ENCODE measurements at places on chromosomes 2 and 18. TPM values are rescaled to one million over a fixed set of nuclear protein-coding genes. Genes with fewer than 3 reads are reported as not detected.

DNA sequence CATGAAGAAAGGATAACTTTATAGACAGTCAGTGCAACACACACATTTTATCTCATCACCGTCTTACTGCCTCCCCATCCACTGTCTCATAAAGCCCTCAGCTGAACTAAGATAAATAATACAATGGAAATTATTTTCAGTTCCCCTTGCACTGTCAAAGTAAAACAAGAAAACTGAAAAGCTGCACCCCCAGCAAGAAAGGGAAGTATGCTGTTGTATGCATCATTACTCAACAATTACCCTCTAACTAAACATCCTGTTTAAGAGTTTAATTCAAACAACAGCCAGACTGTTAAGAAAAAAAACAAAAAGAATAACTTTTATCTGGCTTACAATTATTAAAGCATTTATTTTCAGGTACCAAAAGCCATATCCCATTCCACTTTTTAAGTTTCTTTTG, 25.0 kb downstream of the MPPE1 start:
- no peak for DNase-seq

- no peak for DNase-seq
Observed at GRCh38 chr18:52287151-52287550, 52.8 kb upstream of the DCC start.

GRCh38 chr18:74277296-74277695, 14.5 kb downstream of the CYB5A start:
- DNase-seq: no peak

DNA sequence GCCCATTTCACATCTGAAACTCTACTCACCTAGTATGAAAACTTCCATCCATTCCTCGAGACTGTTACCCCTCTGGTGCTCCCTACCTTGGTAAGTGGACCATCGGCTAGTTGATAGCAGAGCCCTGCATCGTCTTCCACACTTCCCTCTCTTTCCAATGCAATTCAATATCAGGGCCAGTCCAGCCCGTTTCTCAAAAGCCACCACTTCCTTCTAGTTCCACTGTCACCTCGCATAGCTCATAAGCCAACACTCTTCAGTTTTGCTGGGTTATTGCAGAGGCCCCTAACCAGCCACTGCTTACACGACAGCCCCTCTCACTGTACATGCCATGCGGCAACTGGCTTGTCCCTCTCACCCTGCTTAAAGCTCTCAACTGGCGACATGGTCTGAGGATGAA, 10.2 kb upstream of the ZNF407 start:
- DNase-seq: no peak

DNA sequence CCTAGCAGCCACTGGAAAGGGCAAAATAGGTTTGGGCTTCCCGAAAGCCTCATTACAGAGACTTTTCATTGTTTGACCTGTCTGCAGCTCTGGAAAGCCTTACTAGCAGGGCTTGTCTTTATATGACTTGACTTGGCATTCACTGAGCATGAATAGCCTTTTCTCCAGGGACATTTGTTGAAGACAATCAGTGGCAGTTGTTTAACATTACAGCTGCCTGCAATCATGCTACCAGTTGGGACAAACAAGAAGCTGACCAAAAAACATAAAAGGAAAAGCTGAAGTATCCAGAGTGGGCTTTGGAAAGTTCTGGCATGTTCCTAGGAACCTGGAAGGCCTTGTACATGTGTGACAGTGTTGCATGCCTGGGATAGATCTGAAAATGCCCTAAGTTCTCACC, 121.4 kb downstream of the KCNF1 start:
- no peak for DNase-seq

- no peak for DNase-seq
Observed at GRCh38 chr18:48836806-48837615, 113.8 kb downstream of the SMAD7 start.

- DNase-seq: no peak
Observed at GRCh38 chr2:105328281-105329196, 996 bp downstream of the TGFBRAP1 start.

DNA sequence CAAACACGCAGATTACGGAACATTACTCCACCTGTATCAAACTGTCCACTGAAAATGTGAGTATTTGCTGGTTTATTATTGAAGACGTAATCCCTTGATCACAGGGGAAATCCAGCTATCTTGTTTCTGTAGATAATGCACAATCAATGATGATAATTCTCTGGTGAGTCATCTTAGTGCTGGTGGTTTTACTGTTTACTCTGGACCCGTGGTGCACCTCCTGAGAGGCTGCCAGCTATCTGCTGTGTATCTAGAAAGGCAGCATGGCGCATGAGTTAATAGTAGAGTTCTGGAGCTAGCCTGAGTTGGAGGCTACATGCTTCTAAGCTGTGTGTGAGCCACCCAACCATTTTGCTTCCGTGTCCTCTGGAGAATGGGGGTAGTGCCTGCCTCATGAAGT, 6.5 kb downstream of the NCAPH start:
- DNase-seq: no peak

DNA sequence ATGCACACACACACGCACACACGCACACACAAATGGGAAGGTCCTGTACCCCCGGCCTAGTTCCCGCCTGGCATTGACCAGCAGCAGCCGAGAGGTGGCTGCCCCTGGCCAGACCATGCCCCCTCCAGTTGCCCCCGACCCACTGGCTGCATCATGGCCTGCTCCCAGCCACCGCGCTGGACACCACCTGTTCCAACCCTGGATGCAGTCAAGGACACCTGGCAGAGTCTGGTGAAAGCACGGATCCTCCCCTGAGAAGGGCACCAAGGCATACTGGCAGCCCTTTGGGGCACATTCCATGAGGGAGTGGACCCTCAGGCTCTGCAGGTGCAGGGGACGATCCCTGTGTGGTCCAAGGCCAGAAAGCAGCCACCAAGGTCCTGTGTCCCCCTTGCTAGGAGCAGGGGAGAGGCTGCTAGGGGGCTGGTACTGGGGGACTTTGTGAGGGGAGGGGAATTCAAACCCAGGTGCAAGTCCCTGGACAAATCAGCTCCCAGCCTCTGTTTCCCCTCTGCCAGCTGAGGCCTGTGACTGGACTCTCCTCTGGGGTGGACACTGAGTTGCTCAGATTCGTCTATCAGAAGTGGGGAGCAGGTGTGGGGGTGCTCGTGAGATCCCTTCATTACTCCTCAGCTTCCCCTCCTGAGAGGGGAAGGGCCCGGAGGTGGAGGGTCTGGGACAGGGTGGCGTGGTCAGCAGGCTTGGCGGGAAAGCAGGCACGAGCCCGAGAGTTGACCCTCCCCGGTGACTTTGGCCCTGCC, 3.5 kb downstream of the ESPNL start:
- no peak for DNase-seq

The ZC3H6 gene
- polyA plus RNA-seq: 3.6 TPM

The TPO gene
- polyA plus RNA-seq: 0.25 TPM

The IGFBP5 gene
- 360 TPM for polyA plus RNA-seq

The RNU2-63P gene
- polyA plus RNA-seq: not detected

The ALPI gene
- polyA plus RNA-seq: not detected

The COL6A3 gene
- 271 TPM for polyA plus RNA-seq

Measured in muscle of back (tissue), 13 donors.